ENCODE measurements at places on chromosomes 3 and 15. TPM values are rescaled to one million over a fixed set of nuclear protein-coding genes. Genes with fewer than 3 reads are reported as not detected.
A peak's percentile ranks its signal among the peaks of the same experiment; 100 is the strongest.

The IL17RB gene
- polyA plus RNA-seq = 1.2 TPM

DNA sequence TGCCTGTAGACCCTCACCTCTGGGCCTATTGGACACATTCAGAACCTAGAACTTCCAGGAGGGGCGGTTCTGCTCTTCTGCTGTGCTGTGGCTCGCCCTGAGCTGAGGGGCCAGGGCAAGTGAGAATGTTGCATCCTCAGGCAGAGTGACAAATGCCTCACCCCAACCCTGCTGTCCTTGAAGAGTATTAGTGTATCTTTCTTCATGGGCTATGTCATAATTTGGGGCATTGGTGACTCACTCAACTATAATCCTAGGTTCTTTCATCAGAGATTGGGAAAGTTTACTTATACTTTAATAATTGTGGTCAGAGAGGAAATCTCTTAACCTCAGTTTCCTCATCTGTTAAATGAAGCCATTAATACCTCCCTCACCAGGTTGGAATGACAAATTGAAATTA is 143.8 kb downstream of the SV2B start:
- no peak overlapping the region for H3K4me3 ChIP-seq
- H3K36me3 ChIP-seq = no peaks in the 10 kb centered on the region
- peaks cover 6% of the 10 kb centered on the region for H3K27me3 ChIP-seq
- no peak for DNase-seq
- no peak overlapping the region for H3K27ac ChIP-seq

The GOLGA8T gene
- not detected for polyA plus RNA-seq

The LRRN1 gene
- 0.30 TPM for polyA plus RNA-seq

- H3K27me3 ChIP-seq = no peaks in the 10 kb centered on the region
- no peak overlapping the region for H3K27ac ChIP-seq
- peak overlapping the region; percentile 86 for H3K4me3 ChIP-seq
- H3K36me3 ChIP-seq = no peaks in the 10 kb centered on the region
These were observed 721 bp downstream of the P2RY1 start for GRCh38 chr3:152835601-152836102.

The METTL6 gene
- polyA plus RNA-seq = 20.3 TPM

DNA sequence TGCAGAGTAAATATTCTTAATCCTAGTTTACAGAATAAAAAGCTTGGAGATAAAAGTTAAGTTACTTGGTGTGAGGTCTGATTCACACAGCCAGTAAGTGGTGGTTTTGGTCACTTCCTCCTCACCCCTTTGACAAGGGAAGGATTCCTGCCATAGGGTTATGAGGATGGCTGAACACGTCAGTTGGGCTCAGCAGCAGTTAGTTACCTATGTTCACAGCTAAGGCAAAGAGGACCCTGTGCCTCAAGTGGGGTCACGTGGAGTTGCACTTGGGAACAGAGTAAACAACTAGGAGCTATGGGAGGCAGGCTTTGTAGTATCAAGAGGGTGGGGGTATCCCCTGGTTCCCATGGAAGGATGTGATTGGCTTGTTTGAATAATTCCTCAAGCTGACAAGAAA is 232.2 kb downstream of the UBE2E2 start:
- no peak overlapping the region for H3K4me3 ChIP-seq
- no peak overlapping the region for H3K27ac ChIP-seq
- peaks cover 26% of the 10 kb centered on the region for H3K4me1 ChIP-seq
- DNase-seq = no peak

DNA sequence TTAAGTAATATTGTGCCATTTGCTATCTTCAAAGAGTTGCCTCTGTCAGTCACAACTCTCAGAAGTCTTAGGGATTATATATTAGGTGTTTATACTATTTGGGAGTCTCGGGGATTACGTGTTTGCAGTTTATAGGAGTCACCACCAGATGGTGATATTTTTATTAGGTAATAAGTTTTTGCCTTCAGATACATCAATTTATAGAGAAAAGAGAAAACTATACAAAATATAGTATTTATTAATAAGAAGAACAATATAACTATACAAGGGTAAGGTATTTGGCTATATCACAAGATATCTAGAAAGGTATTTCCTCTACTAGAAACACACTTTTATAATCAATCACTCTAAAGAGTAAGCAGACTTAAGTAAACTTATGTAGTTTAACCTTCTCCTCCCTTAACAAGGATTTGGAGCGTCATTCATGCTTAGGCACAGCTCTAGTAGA is 10.7 kb upstream of the DHX36 start:
- DNase-seq = peak; percentile 27
- H3K27ac ChIP-seq = no peak overlapping the region
- no peaks in the 10 kb centered on the region for H3K36me3 ChIP-seq
- H3K4me1 ChIP-seq = no peaks in the 10 kb centered on the region
- H3K27me3 ChIP-seq = peaks cover 10% of the 10 kb centered on the region

DNA sequence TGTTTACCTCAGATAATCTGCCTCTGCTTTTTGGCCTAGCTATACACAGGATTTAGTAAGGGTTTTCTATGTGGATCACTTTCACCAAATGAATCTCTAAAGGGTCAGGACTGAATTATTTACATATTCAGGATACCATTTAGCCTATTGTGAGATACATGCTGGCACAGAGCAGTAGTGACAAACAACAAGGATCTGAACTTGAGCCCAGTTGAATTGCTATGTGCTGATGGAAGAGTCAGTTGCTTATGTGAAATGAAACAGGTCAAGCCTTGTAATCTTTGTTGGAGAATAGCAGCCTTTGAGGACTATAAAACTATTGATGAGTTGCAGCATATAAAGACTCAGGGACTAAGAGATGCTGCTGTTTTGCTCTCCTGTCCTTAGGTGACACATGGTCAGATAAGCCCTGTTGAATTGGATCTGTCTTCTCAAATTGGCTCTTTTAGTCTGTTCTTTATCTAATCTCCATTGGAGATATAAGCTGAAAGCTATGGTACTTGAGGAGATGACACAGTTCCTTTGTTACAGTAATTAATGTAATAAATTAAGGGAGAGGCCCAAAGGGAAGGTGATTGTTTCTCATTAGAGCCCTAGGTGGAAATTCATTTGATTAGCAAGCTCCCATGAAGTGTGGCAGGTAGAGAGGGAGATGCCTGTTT is 30.4 kb downstream of the ZNF609 start:
- H3K27me3 ChIP-seq = no peaks in the 10 kb centered on the region
- H3K4me1 ChIP-seq = peaks cover 31% of the 10 kb centered on the region
- H3K27ac ChIP-seq = no peak overlapping the region

DNA sequence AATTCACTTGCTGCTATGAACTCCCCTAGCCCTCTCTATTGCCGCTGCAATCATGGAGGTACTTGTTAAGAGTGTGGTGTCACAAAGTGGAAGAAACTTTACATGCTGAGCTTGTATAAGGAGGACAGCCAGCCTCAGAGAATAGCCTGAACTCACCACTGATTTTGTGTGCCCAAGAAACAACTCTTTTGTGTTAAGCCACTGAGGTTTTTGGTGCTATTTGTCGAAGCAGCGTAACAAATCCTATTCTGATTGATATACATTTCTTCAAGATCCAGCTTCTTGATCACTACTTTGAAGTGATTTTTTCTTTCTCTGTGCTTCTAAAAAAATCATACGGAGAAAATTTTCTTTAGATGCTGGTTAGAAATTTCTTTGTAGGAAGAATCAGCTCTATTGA is 132.4 kb downstream of the MEIS2 start:
- no peaks in the 10 kb centered on the region for H3K4me1 ChIP-seq
- no peaks in the 10 kb centered on the region for H3K27me3 ChIP-seq
- H3K36me3 ChIP-seq = no peaks in the 10 kb centered on the region
- no peak overlapping the region for H3K4me3 ChIP-seq
- no peak for DNase-seq
- no peak overlapping the region for H3K27ac ChIP-seq

The CAMK2N2 gene
- not detected for polyA plus RNA-seq

The CCR9 gene
- not detected for polyA plus RNA-seq

DNA sequence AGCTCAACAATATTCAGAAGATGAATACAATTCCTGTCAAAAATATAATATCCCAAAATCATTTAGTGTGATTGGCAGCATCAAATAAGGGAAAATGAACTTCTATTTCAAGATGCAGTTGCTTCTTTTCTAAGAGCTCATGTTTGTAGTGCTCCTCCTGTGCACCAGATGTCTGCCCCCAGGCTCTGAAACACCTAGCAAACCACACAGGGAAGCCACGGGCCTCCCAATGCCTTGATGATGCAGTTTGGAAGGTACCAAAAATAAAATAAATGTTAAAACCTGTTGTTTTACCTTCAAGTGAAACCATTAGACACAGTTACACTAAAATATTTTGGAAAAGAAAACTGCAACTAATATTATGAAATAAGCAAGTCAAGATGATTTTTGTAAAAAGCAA is 22.2 kb downstream of the CFAP20DC start:
- H3K4me3 ChIP-seq = no peak overlapping the region
- H3K27me3 ChIP-seq = no peaks in the 10 kb centered on the region
- H3K27ac ChIP-seq = no peak overlapping the region
- H3K36me3 ChIP-seq = peaks cover 3% of the 10 kb centered on the region
- H3K4me1 ChIP-seq = peaks cover 1% of the 10 kb centered on the region

DNA sequence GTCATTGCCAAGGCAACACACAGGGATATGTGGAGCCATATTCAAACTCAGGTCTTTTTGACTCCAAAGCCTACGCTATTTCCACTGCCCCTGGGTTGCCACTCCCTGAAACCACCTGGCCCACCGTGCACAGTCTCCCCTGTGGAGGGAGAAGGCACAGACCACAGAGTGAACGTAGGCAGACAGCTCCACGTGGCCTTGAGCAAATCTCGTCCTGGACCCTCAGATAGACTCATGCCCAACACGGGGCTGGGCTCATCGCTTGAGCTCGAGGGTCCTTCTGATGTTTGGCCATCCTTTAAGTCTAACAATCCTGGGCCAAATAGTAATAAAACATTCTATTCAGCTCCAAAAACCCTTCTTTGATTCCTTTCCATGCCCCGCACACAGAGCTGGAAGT is 72.0 kb downstream of the CPN2 start:
- peaks cover 29% of the 10 kb centered on the region for H3K4me1 ChIP-seq
- no peak overlapping the region for H3K27ac ChIP-seq
- peaks cover 12% of the 10 kb centered on the region for H3K27me3 ChIP-seq
- peak overlapping the region; percentile 76 for H3K4me3 ChIP-seq

The ECE2 gene
- polyA plus RNA-seq = not detected

GRCh38 chr3:79729096-79729495 is 38.7 kb downstream of the ROBO1 start:
- H3K36me3 ChIP-seq = no peaks in the 10 kb centered on the region
- H3K27ac ChIP-seq = no peak overlapping the region
- no peak overlapping the region for H3K4me3 ChIP-seq
- no peak for DNase-seq

The CTSH gene
- 37.8 TPM for polyA plus RNA-seq

The RTP4 gene
- 17.3 TPM for polyA plus RNA-seq
